ENCODE measurements at places on chromosomes 11 and 22.

DNA sequence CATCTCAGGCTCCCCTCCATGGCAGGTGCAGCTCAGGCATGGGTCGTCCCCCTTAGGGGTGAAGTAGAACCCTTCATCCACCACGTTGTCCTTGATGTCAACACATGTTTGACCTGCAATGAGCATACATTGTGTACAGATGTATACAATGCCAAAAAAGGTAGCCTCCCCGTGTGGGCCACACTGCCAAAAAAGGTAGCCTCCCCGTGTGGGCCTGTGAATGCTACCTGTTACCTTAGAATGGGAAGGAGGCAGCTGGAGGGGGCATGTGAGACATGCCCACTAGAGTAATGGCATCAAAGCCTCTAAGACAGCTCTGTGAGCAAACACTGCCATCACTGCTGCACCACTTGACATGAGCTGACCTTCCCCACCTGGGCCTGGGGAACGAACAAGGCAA lies 73.7 kb downstream of the DGCR2 start:
- DNase-seq, result no peak

DNA sequence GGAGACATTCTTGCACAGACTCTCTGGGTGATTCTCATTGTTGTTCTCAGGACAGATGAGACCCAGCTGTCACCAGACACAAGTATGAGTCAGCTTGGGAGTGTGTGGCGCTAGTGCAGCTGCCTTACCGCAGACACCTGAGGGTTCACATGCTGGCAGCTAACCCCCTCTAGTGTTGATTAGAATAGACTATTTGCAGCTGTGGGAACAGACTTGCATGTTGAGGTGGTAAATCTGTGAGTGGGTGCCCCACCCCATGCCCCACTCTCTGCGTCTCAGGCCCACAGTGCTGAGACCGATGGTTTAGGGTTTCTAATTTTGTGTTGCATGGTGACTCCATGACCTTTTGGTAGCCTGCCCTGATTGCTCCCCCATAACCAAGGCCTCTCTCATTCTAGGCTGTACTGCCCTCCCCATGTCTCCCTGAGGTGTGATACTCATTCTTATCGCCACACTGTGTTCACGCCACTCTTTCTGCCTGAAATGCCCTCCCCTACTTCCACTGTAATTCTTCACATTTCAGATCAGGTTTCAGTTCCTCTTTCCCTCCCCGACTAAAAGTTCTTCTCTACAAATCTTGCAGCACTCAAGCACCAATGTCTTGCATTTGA lies 73.7 kb upstream of the KIRREL3 start:
- peak; percentile 81 for DNase-seq

DNA sequence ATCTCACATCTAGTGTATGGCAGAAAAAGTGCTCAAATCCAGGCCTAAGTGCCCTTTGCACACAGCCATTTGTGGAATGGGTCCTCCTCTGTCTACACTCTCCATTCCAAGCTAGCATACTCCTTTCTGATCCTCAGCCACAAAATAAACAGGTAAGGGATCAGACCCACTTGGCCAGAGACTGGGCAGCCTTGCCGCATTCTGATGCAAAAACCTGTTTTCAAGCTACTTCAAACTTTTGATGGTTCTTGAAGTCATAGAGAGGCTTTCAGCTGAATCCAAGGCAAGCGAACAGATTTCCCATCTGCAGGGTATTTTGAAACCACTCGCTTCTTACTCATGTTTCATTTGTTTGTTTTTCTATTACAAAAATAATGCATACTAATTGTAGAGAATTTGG lies 136.6 kb upstream of the NAV2 start:
- no peak for DNase-seq

GRCh38 chr11:20937826-20938225 lies 268.4 kb downstream of the NELL1 start:
- DNase-seq, result no peak

DNA sequence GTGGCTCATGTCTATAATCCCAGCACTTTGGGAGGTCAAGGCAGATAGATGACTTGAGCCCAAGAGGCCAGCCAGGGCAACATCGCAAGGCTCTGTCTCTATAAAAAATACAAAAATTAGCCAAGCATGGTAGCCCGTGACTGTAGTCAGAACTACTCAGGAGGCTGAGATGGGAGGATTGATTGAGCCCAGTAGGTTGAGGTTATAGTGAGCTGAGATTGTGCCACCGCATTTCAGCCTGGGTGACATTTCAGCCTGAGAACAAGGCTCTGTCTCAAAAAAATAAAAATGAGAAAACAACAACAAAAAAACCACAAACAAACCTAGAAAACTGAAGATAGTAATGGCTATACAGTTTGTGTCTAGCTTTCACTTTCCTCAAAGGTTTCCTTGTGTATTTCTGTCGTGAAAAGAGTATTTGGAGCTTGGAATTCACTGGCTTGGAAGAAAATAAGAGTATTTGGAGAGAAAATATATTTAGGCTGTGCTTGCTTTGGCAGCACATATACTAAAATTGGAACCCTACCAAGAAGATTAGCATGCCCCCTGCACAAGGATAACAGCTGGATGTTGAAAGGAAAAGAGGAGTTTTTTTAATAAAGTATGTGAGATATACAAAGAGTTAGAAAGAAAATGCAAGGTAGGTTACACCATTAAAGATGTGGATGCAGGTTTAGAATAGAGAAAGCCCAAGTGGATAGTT lies 3.9 kb upstream of the BIRC3 start:
- peak; percentile 36 for DNase-seq

GRCh38 chr11:134604886-134605285 lies 192.8 kb upstream of the B3GAT1 start:
- no peak for DNase-seq

- DNase-seq, result no peak
Observed at GRCh38 chr11:12234221-12234620, 123.8 kb downstream of the MICAL2 start.

- DNase-seq, result no peak
Observed at GRCh38 chr11:17770048-17770652, 35.6 kb downstream of the KCNC1 start.

DNA sequence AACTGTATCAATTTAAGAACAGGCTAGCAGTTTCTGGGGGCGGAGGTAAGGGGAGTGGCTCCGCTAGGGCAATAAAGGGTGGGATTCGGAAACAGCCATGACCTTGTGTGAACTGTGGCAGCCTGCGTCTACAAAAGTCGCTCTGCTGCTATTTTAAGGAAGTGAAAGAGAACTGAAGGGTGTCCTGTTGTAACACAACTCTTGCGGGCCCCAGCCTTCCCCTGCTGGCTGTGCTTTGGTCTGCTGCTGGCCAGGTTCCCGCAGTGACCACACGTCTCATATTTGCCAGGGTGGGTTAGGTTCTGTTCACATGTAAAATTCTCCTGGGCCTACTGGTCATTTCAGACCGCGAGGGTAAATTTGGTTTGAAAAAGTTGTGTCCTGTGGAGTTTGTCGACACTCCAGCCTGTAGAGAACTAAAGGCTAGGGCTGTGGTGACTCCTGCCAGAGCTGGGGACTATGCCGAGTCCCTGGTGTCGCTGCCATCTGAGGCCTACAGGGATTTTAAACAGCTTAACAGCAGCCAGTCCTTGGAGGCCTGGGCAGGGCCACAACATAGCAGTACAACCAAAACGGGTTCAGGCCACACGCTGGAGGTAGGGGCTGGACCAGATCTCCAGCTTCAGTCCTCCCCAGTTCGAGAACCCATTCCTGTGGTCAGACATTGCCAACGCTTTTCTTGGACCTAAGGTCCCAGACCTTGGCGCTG lies 1.1 kb upstream of the PPFIBP2 start:
- DNase-seq, result peak; percentile 14

GRCh38 chr11:91563176-91563575 lies 661.4 kb upstream of the FAT3 start:
- DNase-seq, result peak; percentile 54

- no peak for DNase-seq
Observed at GRCh38 chr11:76456571-76456970, 11.8 kb downstream of the EMSY start.

GRCh38 chr11:111441443-111441842 lies 62.4 kb upstream of the POU2AF1 start:
- peak; percentile 16 for DNase-seq

- DNase-seq, result no peak
Observed at GRCh38 chr11:132050577-132051165, 680.3 kb downstream of the NTM start.

DNA sequence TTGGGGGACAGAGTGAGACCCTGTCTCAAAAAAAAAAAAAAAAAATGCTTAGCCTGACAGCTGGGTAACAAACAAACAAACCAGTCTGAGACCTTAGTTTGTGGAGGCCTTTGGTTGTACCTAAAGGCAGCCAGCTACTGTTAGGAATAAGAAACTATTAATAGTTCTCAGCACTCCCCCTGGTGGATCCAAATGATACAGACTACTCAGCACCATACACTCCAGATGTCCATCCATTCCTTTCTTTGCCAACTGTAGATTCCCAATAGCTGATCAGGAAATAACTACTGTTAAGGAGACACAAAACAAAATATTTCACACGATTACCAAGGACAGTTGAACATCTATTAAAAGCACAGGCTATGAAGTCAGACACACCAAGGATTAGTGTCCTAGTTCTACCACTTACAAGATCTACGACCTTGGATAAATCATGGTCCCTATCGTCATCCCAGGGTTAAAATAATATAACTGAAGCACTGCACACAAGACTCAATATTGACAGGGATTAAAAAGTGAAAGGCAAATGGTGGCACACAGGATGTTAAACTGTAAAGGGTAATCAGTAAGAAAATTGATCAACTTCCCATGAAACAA lies 17.2 kb downstream of the CLDN25 start:
- DNase-seq, result peak; percentile 47

DNA sequence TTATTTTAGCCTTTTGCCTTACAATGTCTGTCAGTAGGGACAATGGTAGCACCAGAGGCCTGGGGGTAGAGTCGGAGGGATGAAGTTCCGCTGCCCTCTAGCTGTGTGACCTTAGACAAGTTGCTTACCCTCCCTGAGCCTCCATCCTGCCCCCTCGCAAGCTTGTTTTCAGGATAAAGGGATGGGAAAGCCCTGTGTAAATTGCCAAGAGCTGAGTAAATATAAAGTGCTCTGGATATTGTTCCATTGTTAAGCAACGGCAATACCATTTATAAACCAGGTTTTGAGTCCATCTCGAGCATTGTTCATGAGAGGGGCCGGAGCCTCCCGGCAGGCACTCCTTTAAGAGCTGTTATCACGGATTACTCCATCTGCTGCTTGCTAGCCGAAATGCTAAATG lies 72.9 kb downstream of the ZBTB16 start:
- DNase-seq, result no peak

- no peak for DNase-seq
Observed at GRCh38 chr22:39958009-39958711, 2.0 kb upstream of the TMA7B start.

GRCh38 chr11:92557879-92558278 lies 333.3 kb downstream of the FAT3 start:
- peak; percentile 4 for DNase-seq

- DNase-seq, result peak; percentile 35
Observed at GRCh38 chr11:66543263-66544107, 2.4 kb downstream of the ZDHHC24 start.

DNA sequence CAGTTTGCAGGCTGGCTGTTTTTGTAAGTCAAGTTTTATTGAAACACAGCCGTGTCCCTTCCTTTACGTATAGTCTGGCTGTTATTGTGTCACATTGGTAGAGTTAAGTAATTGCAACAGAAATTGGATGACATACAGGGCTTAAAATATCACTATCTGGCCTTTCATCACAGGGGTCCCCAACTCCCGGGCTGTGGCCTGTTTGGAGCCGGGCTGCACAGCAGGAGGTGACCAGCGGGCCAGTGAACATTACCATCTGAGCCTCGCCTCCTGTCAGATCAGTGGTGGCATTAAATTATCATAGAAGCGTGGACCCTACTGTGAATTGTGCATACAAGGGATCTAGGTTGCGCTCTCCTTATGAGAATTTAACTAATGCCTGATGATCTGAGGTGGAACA lies 31.7 kb downstream of the EXT2 start:
- DNase-seq, result no peak

DNA sequence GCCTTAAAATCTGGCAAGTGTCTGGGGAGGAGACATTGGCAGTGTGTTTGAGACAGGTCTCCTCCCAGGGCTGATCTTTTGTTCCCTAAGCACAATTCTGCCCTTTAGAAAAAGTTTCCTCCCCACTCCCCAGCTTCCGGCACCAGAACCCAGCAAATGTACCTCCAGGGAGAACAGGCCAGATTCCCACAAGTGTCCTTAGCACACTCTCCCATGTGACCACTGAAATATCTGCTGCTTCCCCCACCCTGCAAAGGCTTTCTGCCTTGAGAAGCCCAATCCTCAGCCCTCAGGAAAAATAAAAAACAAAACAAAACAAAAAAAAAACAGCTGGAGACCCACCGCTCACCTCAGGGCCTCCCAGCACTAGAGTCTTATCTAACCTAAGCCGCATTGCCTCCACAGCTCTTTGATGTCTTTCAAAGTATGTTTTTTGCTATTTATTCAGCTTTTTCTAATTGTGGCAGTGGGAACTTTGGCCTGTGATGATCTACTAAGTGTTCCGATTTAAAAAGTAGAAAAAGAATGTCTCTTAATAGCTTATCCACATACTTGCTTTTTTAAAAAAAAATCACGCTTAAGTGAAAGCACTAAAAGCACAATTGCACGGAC lies 29.0 kb upstream of the FBLN1 start:
- no peak for DNase-seq

DNA sequence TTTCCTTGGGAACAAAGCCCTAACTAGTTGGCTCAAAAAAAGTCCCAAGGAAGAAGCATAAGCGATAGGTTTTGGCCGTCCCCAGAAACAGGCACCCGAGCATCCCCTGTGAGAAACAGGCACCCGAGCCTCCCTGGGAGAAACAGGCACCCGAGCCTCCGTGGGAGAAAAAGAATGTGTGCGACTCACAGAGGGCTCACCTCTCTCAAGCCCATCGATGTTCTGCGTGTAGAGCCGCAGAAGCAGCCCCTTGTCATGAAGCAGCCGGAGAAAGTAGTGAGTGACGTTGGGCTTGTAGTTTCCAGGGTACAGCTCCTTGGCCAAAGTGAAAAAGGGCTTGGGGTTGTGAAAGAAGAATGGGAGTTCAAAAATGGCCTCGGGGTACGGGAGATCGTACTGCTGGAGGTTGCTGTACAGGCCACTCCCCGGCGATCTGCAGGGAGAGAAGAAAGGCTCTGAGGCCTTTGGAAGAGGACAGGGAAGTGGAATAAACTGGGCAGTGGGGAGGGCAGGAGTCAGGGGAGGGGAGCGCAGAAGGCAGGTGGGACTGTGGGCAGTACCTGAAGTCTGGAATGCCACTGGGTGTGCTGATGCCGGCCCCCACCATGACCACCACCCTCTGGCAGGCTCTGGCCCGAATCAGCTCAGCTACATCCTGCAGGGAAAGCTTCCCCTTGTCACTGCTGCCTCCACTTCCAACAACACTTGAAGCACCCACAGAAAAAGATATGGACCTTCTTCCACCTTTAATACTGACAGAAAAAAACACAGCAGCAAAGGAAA lies 3.2 kb downstream of the SIRT3 start:
- no peak for DNase-seq

- peak; percentile 99 for DNase-seq
Observed at GRCh38 chr11:9765320-9766101, 101.6 kb downstream of the SWAP70 start.

- no peak for DNase-seq
Observed at GRCh38 chr11:8234910-8235309, 28.8 kb downstream of the LMO1 start.
